Hematopoietic multipotent progenitor cell treated with erythropoietin and hydrocortisone succinate and interleukin-3 and kit ligand, for 17 days (in vitro differentiated cells): ENCODE measurements at places on chromosomes 11 and 22.

GRCh38 chr11:35662061-35662648, 420 bp upstream of the TRIM44 start:
- DNase-seq = no peak

GRCh38 chr11:97844016-97844415, 1176.7 kb upstream of the CNTN5 start:
- DNase-seq = no peak

GRCh38 chr11:128802358-128802981, 64.6 kb downstream of the KCNJ1 start:
- DNase-seq = no peak

GRCh38 chr11:60910711-60911380, 3.1 kb upstream of the TMEM109 start:
- no peak for DNase-seq

- DNase-seq = no peak
Measured at GRCh38 chr11:115198321-115198741, 305.9 kb downstream of the CADM1 start.

- DNase-seq = no peak
Measured at GRCh38 chr11:46298699-46299433, 21.4 kb downstream of the CREB3L1 start.

GRCh38 chr11:113675003-113675561, 31.0 kb downstream of the TMPRSS5 start:
- DNase-seq = no peak

DNA sequence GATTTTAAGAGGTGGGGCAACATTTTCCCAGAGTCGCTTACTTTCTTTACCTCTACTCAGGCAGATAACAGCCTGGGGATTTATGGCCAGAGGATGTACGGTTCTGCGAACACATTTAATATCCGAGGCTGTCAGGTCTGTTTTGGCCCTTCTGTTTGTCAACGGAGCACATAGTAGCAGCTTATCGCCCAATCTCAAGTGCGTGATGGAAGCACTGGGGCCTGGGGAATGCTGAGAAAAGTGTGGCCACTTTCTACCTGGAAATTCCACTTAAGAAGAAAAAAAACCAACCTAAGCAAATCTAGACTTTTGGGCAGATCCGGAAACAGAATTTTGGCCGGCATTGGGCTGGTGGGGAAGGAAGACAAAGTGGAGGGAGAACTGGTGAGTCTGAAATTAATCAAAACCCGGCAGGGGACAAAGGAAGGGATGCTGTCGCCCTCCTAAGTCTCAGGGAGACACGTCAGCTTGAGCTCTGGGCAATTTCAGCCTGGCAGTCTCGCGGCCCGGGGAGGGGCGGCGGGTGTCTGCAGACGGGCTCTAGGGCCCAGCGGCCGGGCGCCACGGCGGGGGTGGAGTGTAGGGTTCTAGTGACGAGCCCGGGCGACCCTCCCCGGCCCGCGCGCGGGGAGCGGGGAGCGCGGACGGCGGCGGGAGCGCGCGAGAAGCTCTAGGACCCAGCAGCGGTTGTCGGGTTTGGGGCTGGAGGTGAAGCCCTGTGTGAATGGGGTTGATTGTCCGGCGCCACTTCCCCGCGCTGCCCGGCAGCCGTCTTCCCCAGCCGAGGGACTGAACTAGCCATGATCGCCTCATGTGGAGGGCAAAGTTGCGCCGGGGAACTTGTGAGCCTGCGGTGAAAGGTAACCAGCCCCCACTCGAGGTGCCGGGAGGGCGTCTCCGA, at the start of gene AMOTL1:
AMOTL1 (plus strand) TSS at position 656 of the 901 bp plus-strand sequence; CDS start at position 812, 156 bp downstream.
- no peak for DNase-seq

GRCh38 chr11:91513734-91514133, 710.9 kb upstream of the FAT3 start:
- DNase-seq = no peak

- DNase-seq = no peak
Measured at GRCh38 chr11:8262552-8263108, 1.0 kb downstream of the LMO1 start.

GRCh38 chr11:105860105-105860504, 161.9 kb downstream of the MSANTD4 start:
- DNase-seq = no peak

DNA sequence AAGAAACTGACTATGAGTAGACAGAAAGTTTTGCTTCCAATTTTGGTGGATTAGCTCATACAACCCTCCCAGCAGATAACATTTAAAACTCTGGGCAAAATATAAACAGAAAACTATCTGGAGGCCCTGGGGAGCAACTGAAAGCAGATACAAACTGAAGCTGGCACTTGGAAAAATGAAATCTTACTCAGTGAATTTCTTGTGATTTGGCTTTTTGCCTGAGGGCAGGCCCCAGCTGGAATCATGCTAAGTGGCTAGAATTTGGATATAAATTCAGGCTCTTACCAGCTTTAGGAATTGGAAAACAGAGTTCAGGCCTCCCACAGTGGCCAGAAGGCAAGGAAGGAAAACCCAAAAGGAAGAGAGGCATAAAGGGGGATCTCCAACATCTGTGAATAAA, 85.8 kb downstream of the EFCAB6 start:
- no peak for DNase-seq

- no peak for DNase-seq
Measured at GRCh38 chr11:469684-470560, 19.8 kb downstream of the PTDSS2 start.

- no peak for DNase-seq
Measured at GRCh38 chr11:21814169-21814568, 378.7 kb upstream of the ANO5 start.

DNA sequence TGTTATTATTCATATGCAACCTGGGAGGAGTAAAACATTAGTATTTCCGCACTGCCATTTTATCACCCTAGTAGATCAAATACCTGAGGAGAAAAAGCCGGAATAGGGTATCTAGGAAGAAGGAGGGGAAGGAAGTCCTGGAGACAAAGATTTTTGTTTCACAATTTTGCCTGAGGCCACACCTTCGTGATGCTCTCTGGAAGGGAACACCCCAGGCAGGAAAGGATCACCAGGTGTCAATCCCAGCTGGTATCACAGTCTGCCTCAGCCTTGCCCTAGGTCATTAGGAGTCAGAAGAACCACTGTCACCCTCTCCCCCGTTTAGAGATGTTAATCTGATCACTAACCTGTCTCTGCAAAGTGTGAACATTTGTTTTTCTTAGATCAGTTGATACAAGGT, 35.4 kb upstream of the IGSF9B start:
- no peak for DNase-seq

DNA sequence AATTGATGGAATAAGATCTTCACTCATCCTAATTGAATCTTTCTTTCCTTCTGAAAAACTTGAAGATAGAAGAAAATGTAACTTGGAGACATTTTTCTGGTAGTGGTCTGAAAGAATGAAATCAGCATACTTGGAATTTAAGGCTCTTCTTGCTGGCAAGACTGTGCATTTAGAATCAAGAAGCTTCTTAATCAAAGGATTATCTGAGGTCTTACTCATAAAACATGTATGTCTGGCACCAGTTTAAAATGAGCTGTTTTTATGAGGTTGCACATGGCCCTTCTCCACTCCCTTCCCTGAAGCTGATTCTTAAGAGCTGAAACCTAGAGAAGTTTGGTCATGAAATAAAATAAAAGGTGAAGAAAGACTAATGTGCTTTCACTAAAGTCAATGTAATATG, 77.3 kb downstream of the ARHGEF12 start:
- no peak for DNase-seq

DNA sequence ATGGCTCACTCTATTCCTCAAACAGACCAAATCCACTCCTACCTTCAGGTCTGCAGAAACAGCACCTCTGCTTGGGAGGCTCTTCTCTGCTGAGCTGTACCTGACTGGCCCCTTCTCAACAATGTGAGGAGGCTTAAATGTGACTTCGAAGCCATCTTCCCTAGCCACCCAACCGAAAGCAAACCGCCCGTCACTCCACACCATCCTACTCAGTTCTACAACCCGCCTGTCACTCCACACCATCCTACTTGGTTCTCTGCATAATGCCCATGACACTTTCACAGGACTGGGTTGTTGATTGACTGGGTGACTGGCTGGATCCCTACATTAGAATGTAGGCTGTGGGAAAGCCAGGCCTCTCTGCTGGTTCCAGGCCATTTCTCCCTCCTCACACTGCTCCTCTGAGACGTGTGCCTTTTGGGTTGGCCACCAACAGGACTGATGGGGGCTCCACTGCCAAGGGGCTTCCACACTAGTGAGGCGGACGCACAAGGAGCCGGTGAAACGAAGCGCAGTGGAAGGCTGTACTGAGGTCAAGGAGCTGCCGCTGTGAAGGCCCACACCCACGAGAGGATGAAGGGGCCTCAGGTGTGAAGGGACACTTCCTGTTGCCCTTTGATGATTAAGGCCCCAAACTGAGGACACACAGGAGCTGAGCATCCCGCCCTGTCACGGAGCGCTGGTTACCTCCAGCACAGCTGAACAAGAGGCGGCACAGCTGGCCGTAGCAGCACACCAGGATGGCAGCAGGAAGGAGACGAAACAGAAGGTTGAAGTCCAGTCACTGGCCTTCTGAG, 47.5 kb upstream of the SPATA19 start:
- DNase-seq = no peak

DNA sequence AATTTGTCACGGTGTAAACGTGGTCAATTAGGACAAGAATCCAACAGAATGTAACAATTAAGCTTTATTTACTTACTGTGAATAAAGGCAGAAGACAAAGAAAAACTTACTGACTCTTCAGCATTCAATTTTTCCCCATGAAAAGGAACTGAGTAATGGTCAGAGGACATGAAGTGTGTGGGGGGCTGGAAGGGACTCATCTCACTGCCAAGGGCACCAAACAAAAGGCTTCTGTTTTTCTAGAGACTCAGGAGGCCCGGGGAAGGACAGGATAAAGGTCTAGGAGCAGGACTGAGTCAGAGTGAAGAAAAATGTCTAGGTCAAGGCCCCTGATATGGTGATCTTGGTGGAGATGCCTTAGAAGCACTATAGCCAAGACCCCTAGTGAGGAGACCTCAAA, 564.2 kb upstream of the ANO5 start:
- no peak for DNase-seq

GRCh38 chr22:31561970-31562369, 65.6 kb downstream of the SFI1 start:
- no peak for DNase-seq

GRCh38 chr11:2175659-2176058, 4.0 kb upstream of the TH start:
- no peak for DNase-seq

DNA sequence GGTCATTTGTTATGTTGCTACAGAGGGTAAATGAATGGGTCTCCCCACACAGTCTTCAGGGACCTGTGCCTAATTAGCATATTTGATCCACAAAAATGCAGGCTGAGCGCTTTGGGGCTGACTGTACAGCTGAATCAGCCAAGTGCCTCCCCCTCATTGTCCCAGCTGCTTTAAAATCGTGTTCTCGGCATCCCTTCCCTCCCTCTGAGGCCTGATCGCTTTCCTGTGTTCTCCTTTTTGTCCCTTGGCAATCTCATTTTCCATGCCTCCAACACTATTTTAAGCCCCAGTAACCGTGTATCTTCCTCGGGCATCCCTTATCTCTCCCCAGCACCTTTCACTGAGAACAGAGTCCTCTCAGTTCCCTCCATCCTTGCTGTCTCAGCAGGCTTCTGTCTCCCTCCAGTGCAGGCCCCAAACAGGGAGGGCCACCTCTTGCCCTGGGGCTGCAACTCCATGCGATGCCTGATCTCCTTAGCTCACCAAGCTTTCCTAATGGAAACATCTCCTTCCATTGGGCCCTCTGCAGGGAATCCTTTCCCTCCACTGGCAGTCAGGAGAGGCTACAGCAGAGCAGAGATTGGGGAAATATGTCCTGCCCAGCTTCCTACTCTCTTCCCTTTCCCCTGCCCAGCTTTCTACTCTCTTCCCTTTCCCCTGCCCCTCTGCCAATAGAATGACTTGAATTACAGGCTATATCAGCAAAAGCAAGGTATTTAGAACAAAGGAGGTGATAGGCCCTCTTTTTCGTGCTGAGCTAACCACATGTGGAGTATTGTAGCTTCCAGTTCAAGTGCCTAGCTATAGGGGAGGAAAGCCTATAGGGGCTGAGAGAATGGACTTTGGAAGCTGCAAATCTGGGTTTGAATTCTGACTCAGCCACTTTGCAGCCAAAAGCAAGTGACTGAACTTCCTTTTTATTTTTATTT, 13.8 kb downstream of the UQCR10 start:
- DNase-seq = peak; percentile 57

- DNase-seq = peak; percentile 88
Measured at GRCh38 chr11:112289588-112290492, 29.2 kb upstream of the PLET1 start.

DNA sequence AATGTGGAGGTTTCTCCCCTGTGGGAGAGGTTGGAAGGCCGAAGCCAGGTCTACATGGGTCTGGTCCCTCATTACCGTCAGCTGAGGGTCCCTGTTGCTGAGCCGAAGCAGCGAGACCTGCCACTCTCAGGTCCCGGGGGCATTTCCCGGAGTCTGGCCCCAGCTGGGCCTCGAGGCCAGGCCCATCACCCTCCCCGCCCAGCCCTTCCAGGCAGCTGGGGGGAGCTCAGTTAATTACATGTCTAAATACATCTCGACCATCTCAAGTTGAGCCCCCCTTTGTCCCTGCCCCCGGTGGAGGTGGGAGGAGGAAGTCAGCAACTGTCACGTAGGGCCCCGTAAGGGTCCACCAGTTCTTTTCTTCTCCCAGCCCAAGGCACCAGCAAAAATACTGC, 3.6 kb downstream of the CDKN1C start:
- DNase-seq = no peak

DNA sequence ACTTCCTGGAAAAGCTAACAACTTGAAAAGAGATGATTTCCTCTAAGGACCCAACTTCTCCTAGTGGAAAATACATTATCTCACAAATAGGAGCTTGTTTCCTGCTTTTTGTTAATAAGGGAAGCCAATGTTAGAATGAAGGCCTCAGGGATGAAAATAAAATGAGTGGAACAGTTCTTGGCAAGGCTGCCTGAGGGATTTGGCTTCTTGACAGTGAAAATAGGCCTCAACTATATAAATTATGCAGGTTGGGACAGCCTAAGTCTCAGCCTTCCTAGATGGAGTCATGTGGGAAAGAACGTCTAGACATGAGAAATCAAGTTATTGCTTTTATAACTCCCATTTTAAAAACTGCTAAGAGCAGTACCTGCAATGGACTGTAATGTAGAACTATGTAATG, 92.8 kb upstream of the FIBIN start:
- DNase-seq = no peak

- DNase-seq = no peak
Measured at GRCh38 chr22:44179989-44180705, 578 bp upstream of the PARVG start.

- DNase-seq = peak; percentile 20
Measured at GRCh38 chr11:126102436-126102981, 39.8 kb upstream of the CDON start.

- no peak for DNase-seq
Measured at GRCh38 chr22:49763138-49763537, 64.5 kb downstream of the BRD1 start.
